Kidney (tissue), 22 donors: ENCODE measurements at places on chromosomes 5 and 9. TPM values are rescaled to one million over a fixed set of nuclear protein-coding genes. Genes with fewer than 3 reads are reported as not detected.

DNA sequence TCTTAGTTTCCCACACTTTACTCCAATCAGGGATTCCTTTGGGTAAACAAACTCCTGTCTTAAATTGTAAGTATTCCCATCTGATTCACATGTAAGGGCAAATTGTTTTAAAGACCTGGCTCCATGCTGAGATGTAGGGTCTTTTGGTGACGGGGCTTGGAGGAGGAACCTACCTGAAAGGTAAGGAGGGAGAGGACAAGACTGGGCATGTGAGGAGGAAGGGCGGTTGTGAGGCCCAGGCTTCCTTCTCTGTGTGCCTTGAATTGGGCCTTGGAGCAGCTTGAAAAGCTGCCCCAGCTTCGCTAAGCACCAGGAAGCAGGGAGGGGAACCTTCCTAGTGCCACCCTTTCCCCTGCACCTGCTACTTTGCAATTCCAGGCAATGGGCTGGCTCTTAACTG, 86.8 kb downstream of the C9orf152 start:
- no peak for DNase-seq

GRCh38 chr5:135112008-135112725, 78.1 kb upstream of the PITX1 start:
- no peak for DNase-seq

DNA sequence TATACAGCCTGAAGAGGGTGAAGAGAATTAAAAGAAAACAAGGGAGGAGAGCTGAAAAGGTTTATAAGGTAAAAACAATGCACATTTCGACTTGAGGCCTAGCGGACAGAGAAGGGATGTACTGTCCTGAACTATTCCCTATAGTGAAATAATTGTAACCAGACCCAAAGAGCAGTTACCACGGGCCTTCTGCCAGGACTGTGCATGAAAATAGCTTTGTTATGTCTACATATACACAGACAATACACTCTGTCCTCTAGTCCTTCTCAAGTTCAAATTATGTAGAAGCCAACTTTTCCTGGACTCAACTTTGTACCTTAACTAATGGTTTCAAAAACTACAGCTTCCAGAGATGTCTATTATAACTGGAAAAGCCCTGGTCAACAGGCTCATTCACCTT, 223.7 kb downstream of the PCSK5 start:
- no peak for DNase-seq

- DNase-seq, result no peak
These were observed 33.5 kb upstream of the APC start for GRCh38 chr5:112703866-112704820.

DNA sequence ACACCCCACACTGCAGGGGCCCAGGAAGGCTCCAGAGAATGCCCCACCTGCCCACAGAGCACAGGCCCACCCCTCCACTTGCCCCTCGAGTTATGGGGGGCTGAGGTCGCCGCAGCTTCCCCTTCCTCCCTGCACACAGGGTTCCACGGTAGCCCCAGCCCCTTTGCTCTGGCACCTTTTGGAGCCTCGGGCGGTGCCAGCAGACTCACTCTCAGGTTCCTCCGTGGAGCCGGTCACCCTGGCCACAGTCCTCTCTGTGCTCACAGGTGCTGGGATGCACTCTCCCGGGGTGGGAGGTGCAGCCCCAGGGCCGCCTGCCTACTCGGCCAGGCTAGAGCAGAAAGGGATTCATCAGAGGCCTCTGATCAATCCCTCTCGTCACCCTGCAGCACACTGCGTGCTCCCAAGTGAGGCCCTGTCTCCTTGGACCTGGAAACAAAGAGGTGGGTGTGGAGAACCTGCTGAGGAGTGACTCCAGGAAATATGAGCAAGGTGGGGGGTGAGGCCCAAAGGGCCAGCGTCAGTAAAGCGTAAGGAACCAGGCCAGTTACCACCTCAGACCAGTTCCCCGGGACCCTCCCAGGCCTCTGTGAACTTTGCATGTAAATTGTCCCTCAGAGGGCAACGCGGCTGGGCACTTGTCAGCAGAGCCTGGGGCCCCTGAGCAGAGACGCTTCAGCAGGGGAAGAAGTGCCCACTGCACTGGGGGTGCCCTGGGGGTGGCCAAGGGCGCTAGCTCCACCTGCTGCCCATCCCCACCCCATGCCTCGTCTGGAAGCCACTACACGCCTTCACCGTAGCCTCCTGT, 167.8 kb downstream of the OLFM1 start:
- no peak for DNase-seq

CNTLN gene
- total RNA-seq, result 8.0 TPM

MARCOL gene
- total RNA-seq, result not detected

GRCh38 chr5:588406-588995, 23.6 kb upstream of the CEP72 start:
- no peak for DNase-seq

GRCh38 chr5:150085191-150085912, 1.0 kb downstream of the CSF1R start:
- DNase-seq, result no peak

DNA sequence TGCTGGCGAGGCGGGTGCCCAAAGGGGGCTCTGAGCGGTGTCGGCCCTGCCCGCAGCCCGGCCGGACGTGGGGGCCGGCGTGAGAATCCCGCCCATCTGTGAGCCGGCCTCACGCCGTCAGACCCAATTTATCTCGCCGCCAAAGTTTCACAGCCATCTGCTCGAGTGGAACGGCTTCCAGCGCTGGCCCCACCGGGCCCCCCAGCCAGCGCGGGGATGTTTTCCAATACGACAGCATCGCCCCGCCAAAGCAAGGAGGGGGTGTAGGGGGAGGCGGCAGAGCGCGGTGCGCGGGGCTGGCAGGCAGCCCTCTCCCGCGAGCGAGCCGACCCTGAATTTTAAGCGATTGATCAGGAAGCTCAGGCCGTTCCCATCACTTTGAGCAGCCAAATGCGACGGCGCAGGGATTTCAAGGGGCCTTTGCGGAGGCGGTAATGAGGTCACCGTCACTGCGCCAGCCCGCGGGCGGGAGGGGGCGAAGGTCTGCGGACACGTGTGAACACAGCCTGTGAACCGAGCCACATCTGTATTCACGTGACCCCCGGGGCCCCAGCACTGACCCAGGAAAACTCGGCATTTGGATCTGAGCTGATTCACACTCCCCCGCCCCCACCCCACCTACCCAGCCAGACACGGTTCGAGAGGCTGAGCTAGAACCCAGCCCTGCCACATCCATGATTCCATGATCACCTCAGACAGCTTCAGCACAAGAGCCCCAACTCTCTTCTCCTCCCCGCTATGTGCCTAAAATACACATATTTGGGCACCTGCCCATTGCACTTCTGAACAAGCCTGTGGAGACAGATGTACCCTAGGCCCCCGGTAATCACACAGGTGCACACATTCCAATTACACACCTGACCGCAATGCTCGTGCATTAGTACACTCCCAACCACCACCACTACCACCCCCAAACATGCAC, 47.8 kb upstream of the PSD2 start:
- DNase-seq, result peak; percentile 89

- DNase-seq, result peak; percentile 8
These were observed 68.6 kb downstream of the ERMP1 start for GRCh38 chr9:5764130-5764868.

GRCh38 chr9:105886136-105886535, 191.8 kb downstream of the TMEM38B start:
- DNase-seq, result no peak

DNA sequence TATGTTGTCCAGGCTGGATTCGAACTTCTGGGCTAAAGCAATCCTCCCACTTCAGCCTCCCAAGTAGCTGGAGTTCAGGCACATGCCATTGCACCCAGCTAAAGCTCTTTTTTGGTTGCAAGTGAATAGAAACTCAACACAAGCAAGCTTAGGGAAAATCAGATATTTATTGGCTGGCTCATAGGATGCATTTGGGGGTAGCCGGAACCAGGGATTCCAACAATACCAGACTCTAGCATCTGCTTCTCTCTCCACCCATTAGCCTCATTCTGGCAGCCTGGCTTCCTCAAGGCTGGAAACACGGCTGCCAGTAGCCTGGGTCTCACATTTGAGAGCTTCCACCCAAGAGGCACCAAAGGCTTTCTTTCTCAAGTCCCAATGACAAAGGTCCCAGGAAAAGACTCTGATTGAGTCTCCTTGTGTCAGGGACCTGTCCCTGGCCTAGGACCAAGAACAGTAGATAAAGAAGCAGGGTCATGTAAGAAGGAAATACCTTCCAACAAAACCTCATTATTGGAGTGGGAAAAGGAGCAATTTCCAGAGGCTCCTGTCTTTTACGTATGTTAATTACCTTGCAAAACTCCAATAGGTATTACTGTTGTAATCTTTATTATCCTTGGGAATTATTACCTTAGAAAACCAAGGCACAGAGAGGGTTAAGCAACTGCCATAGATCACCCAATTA, 23.0 kb upstream of the B4GALT1 start:
- DNase-seq, result no peak

- no peak for DNase-seq
These were observed 151.1 kb upstream of the MPDZ start for GRCh38 chr9:13430368-13431221.

GRCh38 chr9:32589083-32589723, 16.2 kb upstream of the NDUFB6 start:
- no peak for DNase-seq

DNA sequence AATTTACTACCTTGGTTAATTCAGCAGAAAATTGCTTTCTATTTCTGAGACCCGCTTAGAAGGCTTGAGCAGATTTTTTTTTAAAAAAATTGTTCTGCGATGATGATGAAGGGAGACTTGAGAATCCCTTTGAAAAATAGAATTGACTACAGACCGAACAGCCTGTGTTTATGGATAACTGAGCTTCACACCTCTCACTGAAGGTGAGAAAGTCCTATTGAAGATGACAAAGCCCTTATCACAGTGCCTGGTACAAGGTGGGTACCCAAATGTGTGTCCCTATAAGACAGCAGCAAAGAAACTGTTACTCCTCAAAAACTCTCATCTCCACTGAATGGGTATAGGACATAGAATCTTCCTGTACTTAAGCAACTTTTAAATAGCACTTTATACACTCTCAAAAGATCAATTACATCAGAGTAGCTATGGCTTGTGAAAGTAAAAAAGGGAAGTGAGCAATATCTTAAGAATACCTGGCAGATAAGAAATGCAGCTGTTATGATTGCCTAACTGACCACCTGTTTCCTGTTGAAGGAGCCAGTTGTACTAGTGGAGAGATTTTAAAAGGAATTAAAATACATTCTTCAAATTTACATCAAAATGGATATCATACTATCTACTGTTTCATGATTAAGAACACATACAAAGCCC, 419.7 kb downstream of the CHSY3 start:
- DNase-seq, result no peak

GRCh38 chr9:14066831-14067230, 247.1 kb downstream of the NFIB start:
- peak; percentile 72 for DNase-seq

DNA sequence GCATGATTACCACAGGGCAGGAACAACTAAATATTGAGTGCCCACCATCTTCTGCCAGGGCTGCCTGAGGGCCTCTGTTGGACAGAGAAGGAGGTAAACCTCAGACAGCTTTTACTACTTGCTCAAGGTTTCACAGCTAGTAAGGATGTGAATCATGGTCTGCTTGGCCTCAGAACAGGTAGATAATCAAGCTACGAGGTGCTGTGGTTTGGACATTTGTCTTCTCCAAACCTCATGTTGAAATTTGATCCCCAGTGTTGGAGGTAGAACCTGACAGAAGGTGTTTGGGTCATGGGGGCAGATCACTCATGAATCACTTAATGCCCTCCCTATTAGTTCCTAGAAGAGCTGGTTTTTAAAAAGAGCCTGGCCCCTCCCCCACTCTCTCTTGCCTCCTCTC, 541.2 kb upstream of the TRPC7 start:
- no peak for DNase-seq

SLC36A3 gene
- not detected for total RNA-seq
